T-cell (primary cell): ENCODE measurements at places on chromosomes 6 and 20.
A peak's percentile ranks its signal among the peaks of the same experiment; 100 is the strongest.

DNA sequence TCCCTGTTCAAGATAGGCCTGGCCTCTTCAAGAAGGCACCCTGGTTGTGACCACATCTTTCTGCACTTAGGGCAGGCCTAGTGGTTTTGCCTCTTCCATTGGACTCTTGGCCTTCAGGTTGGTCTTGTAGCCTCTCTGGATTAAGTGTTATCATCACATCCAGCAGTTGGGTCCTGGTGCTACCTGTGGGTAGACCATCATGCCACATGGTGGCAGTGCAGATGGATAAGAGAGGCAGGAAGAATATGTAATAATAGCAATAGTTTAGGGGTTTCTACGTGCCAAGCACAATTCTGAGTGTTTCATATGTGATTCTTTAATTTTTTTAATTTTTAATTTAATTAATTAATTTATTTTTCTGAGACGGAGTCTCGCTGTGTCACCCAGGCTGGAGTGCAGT lies 28.5 kb upstream of the SNRPB2 start:
- DNase-seq = peak; percentile 35

DNA sequence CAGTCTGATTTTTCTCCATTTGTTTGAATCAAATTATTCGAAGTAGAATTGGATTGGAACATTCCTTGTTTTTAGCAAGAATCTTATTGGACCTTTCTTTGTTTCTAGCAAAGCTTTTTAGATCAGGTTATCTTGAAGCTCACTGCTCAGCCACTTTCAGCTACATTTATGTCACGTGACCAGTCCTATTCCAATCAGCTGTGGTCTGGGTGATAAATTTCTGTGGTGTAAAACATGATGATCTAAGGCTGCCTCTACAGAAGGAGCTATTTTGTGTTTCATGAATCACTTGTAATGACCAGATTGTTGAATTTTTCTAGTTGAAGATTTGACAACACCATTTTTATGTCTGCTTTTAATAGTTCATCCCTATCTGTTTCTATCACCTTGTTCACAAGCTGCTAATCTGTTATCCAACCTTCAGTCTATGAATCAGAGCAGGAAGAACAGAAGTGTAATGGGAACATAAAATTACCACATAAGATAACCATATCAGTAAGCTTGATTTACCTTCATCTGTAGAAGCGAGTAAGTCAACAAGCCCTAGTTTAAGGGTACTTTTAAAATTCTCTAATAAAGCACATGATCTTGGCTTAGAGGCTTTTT lies 101.0 kb upstream of the MAP3K7 start:
- no peak for DNase-seq

DNA sequence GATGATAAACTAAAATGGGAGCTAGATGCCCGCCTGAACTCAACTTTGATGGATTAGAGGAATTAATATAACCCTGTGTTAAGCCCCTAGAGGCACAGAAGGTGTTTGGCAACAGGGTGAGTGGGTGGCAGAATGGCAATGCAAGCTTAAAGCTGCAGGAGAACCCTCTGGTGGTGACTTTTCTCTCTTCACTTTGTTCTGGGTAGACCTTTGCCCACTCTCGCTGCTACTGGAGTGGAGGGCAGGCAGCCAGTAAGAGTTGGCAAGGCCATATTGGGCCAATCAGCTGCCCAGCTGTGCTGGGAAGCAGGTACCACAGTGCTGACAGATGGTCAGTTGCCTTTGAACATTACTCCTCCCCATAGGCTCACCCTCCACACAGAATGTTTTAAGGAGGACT lies 468.2 kb downstream of the MMUT start:
- no peak for DNase-seq

GRCh38 chr6:131756039-131756438 lies 45.2 kb upstream of the CTAGE9 start:
- no peak for DNase-seq

GRCh38 chr20:55211481-55211880 lies 736.1 kb downstream of the DOK5 start:
- DNase-seq = no peak

DNA sequence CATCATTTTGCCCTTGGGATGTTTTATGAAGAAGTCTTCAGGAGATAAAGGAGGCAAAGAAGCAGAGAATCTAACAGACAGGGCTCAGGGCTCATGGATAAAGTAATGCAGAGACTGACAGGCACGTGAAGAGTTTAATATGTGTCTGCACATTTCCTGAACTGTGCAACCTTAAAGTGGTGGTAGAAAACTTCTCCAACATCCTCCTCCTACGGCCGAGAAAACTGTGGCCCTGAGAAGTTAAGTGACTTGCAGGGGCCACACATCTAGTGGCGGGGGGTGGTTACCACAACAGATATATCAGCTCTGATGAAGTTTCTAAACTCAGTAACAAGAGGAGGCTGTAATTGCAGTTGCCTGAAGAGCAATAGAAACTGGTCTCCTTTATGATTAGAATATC lies 61.0 kb downstream of the SOBP start:
- DNase-seq = no peak
